ENCODE measurements at places on chromosomes 11 and 22.

DNA sequence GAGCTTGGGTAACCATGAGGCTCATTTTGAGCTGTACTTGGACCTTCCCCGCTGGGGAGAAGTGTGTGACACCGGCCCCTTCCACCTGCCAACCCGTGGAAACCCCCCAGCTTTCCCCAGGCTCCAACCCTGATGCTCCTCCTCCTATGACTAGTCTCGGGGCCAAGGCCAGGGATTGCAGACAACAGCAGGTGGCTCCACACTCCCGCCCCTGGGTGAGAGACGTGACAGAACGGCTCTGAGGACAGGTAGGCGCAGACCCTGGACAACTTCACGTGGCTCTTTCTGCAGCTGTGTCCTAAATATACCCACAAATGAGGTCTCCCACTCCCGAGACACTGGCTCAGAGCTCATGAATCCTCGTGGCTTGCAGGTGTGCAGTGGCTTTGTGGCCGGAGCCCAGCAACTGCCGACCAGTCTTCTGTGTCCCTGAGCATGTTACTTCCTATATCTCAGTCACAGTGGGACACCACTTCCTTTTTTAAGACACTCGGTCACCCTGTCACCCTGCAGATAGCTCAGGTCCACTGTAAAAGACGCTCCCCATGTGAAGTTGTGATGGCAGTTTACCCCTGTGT lies 55.2 kb downstream of the NECTIN1 start:
- H3K36me3 ChIP-seq: no peaks in the 10 kb centered on the region
- no peaks in the 10 kb centered on the region for H3K27me3 ChIP-seq
- peaks cover 40% of the 10 kb centered on the region for H3K4me1 ChIP-seq
- H3K27ac ChIP-seq: peak overlapping the region; percentile 94

DNA sequence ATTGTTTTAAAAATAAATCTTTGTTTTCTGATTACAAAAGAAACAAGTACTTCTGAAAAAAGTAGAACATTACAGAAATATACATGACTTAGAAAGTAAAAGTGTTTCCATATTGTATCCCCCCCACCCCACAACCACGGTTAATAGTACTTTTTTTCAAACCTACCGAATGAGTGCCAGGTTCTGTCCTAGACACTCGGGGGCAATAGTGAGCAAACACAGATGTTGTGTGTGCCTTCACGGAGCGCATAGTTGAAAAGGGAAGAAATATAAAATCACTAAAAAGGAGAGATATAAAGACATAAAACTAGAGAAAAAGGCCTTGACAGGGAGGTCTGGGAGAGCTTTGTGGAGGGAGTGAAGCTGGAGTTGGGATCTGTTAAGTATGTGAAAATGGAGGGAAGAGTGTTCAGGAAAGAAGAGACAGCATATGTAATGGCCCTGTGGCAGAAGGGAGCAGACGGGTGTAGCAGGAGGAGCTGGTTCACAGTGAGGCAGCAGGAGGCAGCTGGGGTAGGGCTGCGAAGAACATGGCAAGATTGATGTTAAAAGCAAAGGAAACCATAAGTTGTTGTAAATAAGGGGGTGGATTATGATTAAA lies 42.1 kb upstream of the ALX4 start:
- no peaks in the 10 kb centered on the region for H3K36me3 ChIP-seq
- no peak overlapping the region for H3K4me3 ChIP-seq
- no peaks in the 10 kb centered on the region for H3K4me1 ChIP-seq

GRCh38 chr11:66328031-66328301 lies 8.3 kb downstream of the RIN1 start:
- no peak for DNase-seq
- H3K4me3 ChIP-seq: no peak overlapping the region
- H3K36me3 ChIP-seq: no peaks in the 10 kb centered on the region
- no peaks in the 10 kb centered on the region for H3K4me1 ChIP-seq
- peaks cover 35% of the 10 kb centered on the region for H3K27me3 ChIP-seq

DNA sequence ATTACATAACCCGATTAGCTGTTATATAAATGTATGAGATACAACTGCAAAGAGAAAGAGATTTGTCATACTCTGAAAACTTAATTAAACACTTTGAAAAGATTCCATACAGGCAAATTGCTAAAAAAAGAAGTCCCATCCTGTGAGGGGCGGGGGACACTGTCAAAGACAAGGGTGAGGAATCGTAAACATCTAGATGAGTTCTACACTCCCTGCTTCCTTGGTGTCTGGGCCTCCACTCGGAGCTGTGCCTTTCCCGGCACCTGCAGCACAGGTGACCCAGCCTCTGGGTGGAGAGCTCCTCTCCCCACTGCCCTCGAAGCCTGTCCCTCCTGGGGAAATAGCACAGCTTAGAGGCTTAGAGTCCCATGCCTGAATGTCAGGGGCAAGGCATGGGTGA lies 69.2 kb upstream of the CRYBB3 start:
- H3K36me3 ChIP-seq: no peaks in the 10 kb centered on the region
- no peaks in the 10 kb centered on the region for H3K4me1 ChIP-seq
- H3K27ac ChIP-seq: no peak overlapping the region
- no peak for DNase-seq

- H3K27ac ChIP-seq: no peak overlapping the region
- H3K27me3 ChIP-seq: no peaks in the 10 kb centered on the region
- H3K4me3 ChIP-seq: no peak overlapping the region
- no peak for DNase-seq
- H3K4me1 ChIP-seq: no peaks in the 10 kb centered on the region
These were observed 44.1 kb upstream of the MN1 start for GRCh38 chr22:27845644-27846043.

DNA sequence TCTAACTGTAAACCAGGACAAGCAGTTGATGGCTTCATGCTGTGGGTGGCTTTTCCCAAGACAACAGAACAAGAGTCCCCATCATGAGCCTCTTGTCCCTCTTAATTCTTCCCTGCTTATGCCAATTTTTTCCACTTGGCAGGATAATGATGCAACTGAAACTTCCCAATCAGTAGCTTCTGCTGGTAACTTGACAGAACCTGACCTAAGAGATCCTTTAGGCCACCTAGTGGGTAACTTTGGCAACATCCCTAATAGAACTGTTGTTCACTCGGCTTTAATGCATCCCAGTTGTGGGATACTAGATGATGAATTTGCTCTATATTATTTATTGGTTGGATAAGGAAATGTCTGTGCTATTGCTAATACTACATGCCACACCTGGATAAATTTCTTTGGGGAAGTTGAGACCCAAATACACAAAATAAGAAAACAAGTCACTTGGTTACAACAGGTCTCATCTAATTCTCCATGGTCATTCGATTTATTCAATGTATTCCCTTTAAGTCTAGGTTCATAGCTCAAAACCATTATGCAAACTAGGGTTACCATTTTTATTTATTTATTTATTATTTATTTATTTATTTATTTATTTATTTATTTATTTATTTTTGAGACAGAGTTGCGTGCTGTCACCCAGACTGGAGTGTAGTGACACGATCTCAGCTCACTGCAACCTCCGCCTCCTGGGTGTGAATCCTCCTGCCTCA lies 41.4 kb upstream of the NFAM1 start:
- no peak overlapping the region for H3K4me3 ChIP-seq
- H3K27me3 ChIP-seq: peaks cover 25% of the 10 kb centered on the region
- H3K36me3 ChIP-seq: no peaks in the 10 kb centered on the region
- DNase-seq: peak; percentile 44

GRCh38 chr11:119352857-119353260 lies 6.4 kb upstream of the MFRP start:
- DNase-seq: no peak
- no peak overlapping the region for H3K4me3 ChIP-seq
- peaks cover 54% of the 10 kb centered on the region for H3K27me3 ChIP-seq
- H3K36me3 ChIP-seq: no peaks in the 10 kb centered on the region

All from MM.1S (cell line).